Ascending aorta (tissue), 2 donors: ENCODE measurements at places on chromosomes 6 and 20.

DNA sequence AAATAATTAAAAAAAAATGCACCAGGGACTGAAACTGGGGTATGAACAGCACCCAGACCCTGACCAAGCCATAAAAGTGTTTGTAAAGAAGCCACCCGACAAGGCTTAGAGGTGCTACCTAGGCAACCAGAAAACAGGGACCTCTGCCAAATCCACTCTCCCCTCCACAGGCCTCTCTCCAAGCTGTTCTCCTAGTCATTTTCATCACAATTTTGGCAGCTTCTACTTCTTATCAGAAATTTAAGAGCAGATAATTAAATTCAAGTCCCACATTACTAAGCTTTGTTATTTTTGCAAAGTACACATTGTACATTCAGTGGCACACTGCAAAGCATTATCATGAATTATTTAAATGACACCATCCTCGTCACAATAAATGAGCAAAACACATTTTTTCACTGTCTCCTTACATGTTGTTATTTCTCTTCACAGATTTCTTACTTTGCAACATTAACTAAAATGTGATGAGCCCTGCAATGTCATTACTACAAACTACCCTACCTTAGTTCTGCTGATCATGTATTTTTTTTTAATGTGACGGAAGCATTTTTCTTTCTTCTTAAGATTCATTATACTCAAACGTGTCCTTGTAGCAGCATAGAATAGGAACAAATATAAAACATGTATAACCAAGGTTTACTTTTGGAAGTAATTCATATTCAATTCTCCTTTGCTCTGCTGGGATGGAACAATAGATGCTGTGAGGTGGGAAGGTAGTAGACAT is 38.1 kb downstream of the ECT2L start:
- no peaks in the 10 kb centered on the region for H3K36me3 ChIP-seq
- H3K27me3 ChIP-seq = no peaks in the 10 kb centered on the region
- no peak overlapping the region for H3K4me3 ChIP-seq
- DNase-seq = no peak
- H3K4me1 ChIP-seq = no peaks in the 10 kb centered on the region

- H3K4me1 ChIP-seq = no peaks in the 10 kb centered on the region
- no peak overlapping the region for H3K27ac ChIP-seq
- no peaks in the 10 kb centered on the region for H3K27me3 ChIP-seq
- no peak overlapping the region for H3K4me3 ChIP-seq
- H3K36me3 ChIP-seq = no peaks in the 10 kb centered on the region
- DNase-seq = no peak
Observed at GRCh38 chr20:49310705-49311104, 32.8 kb upstream of the ZNFX1 start.

- no peaks in the 10 kb centered on the region for H3K36me3 ChIP-seq
- H3K4me1 ChIP-seq = no peaks in the 10 kb centered on the region
- no peak overlapping the region for H3K27ac ChIP-seq
- no peaks in the 10 kb centered on the region for H3K27me3 ChIP-seq
- no peak for DNase-seq
- no peak overlapping the region for H3K4me3 ChIP-seq
Observed at GRCh38 chr20:51926670-51927305, 124.5 kb upstream of the SALL4 start.

GRCh38 chr6:168559574-168560098 is 118.7 kb downstream of the SMOC2 start:
- no peak overlapping the region for H3K27ac ChIP-seq
- peaks cover 8% of the 10 kb centered on the region for H3K36me3 ChIP-seq
- no peak overlapping the region for H3K4me3 ChIP-seq

DNA sequence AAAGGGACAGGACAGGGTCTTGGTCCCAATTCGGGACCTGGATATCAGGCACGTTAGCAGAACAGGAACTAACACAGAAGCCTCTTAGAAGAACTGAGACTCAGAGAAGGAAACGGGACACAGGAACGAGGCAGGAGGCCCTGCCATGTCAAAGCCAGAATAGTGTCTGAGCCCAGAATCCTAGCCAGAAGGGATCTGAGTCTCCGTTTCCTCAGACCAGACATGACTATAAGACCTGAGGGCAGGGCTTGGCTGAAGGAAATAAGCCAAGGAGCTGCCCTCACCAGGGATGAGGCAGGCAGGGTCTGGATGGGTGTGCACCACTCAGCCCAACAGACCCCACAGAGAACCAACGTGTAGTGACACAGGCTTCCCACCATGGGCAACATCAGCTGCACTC is 40.3 kb downstream of the TRERF1 start:
- no peak for DNase-seq
- no peak overlapping the region for H3K4me3 ChIP-seq
- no peaks in the 10 kb centered on the region for H3K27me3 ChIP-seq
- no peaks in the 10 kb centered on the region for H3K4me1 ChIP-seq
- H3K27ac ChIP-seq = no peak overlapping the region

- no peak overlapping the region for H3K27ac ChIP-seq
- DNase-seq = no peak
- no peak overlapping the region for H3K4me3 ChIP-seq
- no peaks in the 10 kb centered on the region for H3K27me3 ChIP-seq
- H3K4me1 ChIP-seq = no peaks in the 10 kb centered on the region
Observed at GRCh38 chr20:37490663-37491350, 30.2 kb upstream of the NNAT start.

GRCh38 chr6:130620338-130620781 is 206.8 kb upstream of the SMLR1 start:
- no peak for DNase-seq
- no peak overlapping the region for H3K4me3 ChIP-seq
- H3K27ac ChIP-seq = no peak overlapping the region
- no peaks in the 10 kb centered on the region for H3K27me3 ChIP-seq
- H3K36me3 ChIP-seq = no peaks in the 10 kb centered on the region

DNA sequence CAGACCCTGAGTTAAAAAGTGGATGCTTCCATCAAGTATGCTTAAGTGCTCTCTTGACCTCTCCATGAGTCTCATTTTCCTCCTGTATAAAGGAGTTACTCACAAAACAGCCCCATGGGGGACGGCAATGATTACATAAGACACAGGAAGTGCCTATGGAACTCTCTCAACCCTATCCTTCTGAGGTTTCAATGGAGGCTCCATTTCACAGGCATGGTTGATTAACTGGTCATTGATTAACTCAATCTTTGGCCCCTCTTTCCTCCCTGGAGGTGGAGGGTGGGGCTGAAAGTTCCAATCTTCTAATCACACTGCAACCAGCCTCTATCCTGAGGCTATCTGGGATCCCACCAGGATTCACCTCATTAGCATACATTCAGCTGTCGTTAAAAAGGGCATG is 29.3 kb downstream of the CST8 start:
- H3K27me3 ChIP-seq = no peaks in the 10 kb centered on the region
- no peak overlapping the region for H3K4me3 ChIP-seq

GRCh38 chr20:37511610-37512275 is 9.3 kb upstream of the NNAT start:
- peaks cover 27% of the 10 kb centered on the region for H3K36me3 ChIP-seq
- no peaks in the 10 kb centered on the region for H3K4me1 ChIP-seq
- H3K4me3 ChIP-seq = no peak overlapping the region
- H3K27ac ChIP-seq = no peak overlapping the region
- H3K27me3 ChIP-seq = no peaks in the 10 kb centered on the region

- no peak overlapping the region for H3K27ac ChIP-seq
- DNase-seq = peak; percentile 77
- no peaks in the 10 kb centered on the region for H3K27me3 ChIP-seq
- H3K4me3 ChIP-seq = no peak overlapping the region
Observed at GRCh38 chr20:49381558-49382493, 100.6 kb downstream of the KCNB1 start.

- DNase-seq = no peak
- no peaks in the 10 kb centered on the region for H3K27me3 ChIP-seq
- H3K27ac ChIP-seq = no peak overlapping the region
- H3K36me3 ChIP-seq = no peaks in the 10 kb centered on the region
Observed at GRCh38 chr6:127784468-127784867, 116.4 kb downstream of the THEMIS start.

GRCh38 chr6:24831771-24832716 is 33.3 kb upstream of the ARMH2 start:
- H3K4me1 ChIP-seq = no peaks in the 10 kb centered on the region
- DNase-seq = no peak
- H3K36me3 ChIP-seq = no peaks in the 10 kb centered on the region
- H3K27ac ChIP-seq = no peak overlapping the region
- H3K4me3 ChIP-seq = no peak overlapping the region
